ENCODE measurements at places on chromosomes 7 and 10. TPM values are rescaled to one million over a fixed set of nuclear protein-coding genes. Genes with fewer than 3 reads are reported as not detected.
A peak's percentile ranks its signal among the peaks of the same experiment; 100 is the strongest.

AMPH gene
- 13.3 TPM for total RNA-seq

OSBPL3 gene
- 59.2 TPM for total RNA-seq

DNA sequence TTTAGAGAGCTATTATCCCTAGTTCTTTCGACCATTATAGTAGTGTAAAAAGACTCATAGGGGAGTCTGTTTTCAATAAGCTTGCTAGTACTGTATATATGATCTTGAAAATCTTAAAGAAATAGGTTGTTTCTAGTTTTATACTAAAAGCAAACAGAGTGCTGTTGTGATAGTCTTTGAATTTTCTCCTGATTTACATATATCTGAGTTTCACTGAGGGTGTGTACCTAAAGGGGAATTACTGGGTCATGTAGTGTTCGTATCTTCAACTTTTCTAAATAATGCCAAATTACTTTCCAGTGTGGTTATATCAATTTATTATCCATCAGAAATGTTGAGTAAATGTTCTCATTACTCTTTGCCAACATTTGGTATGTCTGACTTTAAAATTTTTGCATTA is 70.8 kb upstream of the BAMBI start:
- DNase-seq: no peak

DNA sequence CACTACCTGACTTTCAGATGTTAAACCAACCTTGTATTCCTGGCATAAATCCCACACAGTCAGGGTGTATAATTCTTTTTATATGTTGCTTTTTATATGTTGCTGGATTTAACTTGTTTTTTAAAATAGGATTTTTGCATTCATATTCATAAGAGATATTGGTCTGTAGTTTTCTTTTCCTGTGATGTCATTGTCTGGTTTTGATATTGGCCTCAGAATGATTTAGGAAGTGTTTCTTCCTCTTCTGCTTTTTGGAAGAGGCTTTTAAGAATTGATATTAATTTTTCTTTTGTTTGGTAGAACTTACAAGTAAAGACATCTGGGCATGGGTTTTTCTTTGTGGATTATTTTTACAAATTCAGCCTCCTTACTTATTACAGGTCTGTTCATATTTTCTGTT is 93.1 kb downstream of the CARD11 start:
- no peak for DNase-seq

- DNase-seq: no peak
Observed at GRCh38 chr7:144575456-144575855, 172.0 kb upstream of the NOBOX start.

DNA sequence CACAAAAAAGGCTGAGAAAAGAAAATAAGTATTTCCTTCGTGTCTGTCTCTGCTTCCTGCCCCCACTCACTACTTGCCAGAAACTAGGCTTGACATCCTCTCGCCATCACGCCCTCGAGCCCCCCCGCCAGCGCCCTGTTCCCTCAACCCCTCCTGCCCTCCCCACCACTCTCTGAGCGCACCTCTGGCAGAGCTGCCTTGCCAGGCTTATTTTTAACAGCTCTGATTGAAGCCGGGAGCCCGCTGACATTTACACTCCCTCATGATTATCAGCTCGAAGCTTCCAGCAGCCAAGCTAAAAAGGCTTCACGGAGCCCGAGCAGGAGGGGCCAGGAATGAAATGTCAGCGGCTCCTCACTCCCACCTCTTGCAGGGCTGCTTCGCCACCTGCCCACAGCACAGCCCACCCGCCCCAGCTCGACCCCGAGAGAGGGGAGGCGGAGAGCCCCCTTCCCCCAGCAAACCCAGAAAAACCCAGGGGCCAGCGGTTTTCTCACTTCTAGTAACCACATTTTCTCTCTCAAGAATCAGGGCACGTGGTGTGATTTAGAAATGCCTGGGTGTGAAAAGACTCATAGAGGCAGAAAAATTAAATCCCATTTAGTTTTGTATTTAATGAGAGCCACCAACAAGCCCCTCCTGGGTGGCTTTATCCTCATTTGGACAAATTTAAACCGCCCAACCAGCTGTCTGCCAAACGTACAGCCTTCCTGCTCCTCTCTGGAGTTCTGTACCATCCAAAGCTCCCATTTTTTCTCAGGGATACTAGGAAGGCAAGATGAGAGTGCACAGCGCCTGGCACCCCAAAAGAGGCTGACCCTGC is 89.3 kb downstream of the SLIT1 start:
- no peak for DNase-seq

DNA sequence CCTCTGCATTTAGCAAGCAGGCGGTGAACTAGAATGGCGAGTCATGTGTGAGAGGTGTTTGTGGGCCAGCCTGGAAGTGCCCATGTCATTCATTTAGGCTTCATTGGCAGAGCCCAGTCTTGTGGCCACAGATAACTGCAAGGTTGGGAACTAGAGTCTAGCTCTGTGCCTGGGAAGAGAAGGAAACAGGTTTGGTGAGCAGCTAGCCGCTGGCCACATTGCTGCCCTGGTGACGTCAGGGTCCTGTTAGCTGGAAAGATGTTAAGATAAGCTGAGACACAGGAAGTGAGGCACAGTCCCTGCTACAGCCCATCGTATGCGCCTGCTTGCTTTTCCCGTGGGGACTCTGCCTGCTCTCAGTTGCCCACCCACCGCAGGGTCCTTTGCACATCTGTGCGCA is 185.5 kb downstream of the CAMK1D start:
- peak; percentile 62 for DNase-seq

DNA sequence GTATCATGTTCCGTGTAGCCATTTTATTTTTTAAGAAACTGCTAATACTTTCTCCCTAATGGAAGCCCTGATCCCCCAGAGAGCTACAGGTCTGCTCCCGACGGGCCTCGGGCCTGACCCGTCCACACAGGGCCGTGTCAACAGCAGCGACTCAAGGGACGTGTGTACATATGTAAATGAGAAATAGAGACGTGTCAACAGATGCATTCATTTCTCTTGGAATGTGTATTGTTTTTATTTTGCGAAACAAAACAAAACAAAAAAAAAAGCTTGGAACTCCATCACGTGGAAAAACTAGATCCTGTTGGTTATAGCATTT is 31.7 kb upstream of the PPIF start:
- no peak for DNase-seq
